ENCODE measurements at places on chromosomes 1 and 21.

- no peak for DNase-seq
Observed at GRCh38 chr1:115640384-115640783, 1.4 kb upstream of the VANGL1 start.

- no peak for DNase-seq
Observed at GRCh38 chr1:41456847-41457540, 27.5 kb downstream of the EDN2 start.

DNA sequence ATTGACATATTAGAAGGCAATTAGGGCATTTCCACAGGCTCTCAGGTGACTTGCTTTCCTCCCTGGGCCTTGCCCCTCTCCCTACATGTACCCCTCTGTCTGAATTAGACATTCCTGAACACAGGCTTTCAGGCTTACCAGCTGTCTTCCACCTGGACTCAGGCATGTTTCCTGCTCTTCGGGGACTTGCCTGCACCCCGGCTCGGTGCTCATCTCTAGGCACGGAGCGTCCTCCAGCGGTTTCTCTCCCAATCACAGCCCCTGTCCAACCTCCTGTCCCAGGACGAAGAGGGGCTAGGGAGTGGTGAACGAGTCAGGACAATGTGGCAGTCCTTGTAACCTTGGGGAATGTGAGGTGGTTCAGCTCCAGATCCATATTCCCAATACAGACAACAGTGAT is 4.2 kb downstream of the PROK1 start:
- DNase-seq = no peak

GRCh38 chr1:60969971-60970509 is 112.3 kb upstream of the NFIA start:
- DNase-seq = no peak

GRCh38 chr1:151803164-151803563 is 2.1 kb downstream of the LINGO4 start:
- DNase-seq = no peak

DNA sequence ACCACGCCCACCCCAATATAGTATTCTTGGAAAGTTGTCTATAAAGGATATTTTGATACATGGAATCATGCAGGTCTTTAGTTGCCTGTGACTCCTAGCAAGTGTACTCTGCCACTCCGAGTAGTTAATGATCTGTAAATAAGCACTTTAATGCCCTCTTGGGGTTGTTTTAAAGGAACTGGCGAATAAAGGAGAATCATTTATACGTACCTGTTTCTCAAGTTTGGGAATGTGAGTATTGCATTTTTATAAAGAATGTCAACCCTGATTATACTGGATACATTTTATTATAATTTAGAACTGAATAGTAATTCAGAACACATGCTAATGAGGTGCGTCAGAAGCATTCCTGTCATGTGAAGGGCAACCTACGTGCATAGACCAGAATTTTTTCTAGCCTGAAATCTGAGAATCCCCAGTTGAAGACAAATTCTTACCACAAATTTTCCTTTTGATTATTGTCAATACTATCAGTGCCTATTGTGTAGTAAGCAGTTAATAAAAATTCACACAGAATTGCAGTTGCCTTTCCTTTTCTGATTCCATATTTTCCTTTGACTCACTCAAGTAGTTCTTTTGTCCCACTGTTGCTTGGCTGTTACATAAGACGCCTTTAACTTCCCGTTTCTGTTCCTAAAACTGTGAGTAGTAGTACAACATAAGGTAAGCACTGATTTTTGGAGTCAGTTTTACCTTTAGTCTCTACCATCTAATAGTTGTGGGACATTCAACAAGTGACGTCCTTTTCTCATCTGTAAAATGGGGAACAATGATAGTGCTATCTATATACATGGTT is 5.1 kb downstream of the AHCYL1 start:
- DNase-seq = no peak

- no peak for DNase-seq
Observed at GRCh38 chr1:70101774-70102173, 103.6 kb downstream of the LRRC40 start.

DNA sequence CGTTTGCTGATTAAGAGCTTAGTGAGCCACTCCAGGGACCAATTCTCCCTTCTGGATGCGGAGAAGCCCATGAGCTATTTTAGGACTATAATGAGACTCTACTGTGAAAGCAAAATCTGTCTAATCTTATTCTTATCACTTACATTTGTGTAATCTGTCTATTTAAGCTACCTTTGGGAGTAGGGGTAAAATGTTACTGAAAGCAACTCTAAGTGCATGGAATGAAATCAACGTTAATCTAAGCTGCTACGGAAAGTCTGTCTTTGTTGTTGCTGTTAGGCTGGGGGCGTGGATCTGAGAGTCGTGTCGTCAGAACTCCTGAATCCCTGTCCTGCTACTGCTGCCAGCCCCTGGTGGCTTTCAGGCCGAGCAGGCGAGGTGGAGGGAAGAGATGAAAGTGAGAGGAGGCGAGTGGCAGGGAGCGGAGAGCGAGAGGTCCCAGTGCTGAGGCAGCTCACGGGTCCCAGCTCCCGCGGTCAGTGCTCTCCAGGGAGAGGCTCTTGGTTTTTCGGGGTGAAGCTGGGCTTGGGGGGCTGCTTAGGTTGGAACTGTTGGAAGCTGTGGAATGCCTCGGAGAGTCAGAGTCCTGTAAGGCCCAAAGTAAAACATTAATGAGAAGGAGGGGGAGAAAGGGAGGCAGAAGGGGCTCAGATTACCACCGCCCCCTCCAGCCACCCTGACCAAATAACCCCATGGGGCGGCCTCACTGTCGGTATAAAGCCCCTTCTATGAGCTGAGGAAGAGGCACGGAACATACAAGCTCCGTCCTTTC is 53.9 kb downstream of the COQ8A start:
- DNase-seq = no peak

DNA sequence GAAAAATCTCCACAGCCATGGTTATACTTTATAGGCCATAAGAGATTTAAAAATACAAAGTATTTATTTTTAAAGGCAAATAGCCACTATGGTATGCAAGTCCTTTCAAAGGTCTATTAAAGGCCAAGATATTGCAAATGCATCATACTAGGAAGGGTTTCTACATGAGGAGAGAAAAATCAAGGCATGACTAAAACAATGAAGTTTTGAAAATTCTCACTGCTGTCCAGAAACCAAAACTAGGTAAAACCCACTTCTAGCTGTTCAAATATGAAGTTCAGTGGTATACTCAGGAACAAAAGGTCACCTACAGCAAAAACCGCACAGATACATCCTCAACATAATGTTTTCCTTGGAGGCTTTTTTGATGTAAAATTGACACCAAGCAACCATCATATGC is 75.0 kb downstream of the EPS15 start:
- DNase-seq = no peak

- no peak for DNase-seq
Observed at GRCh38 chr1:32331549-32331948, 4.5 kb downstream of the MARCKSL1 start.

DNA sequence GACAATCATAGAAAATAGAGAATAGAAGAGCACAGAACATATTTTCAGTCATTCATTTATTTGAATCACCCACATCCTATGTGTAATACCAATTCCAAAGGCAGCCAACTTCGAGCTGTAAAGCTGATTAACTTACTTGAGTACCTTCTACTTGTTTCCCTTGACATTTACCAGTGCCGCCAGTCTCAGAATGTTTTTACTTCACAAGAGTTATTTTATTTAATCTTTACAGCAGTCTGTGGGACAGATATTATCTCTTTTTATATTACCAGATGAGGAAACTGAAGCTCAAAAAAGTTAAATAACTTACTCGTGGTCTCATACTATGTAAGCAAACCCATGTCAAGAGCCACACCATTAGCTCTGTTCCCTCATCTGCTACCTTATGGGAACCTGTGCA is 56.6 kb downstream of the FGGY start:
- DNase-seq = no peak

Measured in RCC 7860 (cell line).